ENCODE measurements at places on chromosomes 12 and 14. TPM values are rescaled to one million over a fixed set of nuclear protein-coding genes. Genes with fewer than 3 reads are reported as not detected.

OTUB2 gene
- 6.6 TPM for total RNA-seq

FGFR1OP2 gene
- 29.6 TPM for total RNA-seq

PLEKHH1 gene
- 27.6 TPM for total RNA-seq

REC8 gene
- total RNA-seq: 7.6 TPM

MUCL1 gene
- total RNA-seq: not detected

AQP6 gene
- not detected for total RNA-seq

EPYC gene
- not detected for total RNA-seq

PTPN21 gene
- 7.6 TPM for total RNA-seq

CMTM5 gene
- not detected for total RNA-seq

SPATA7 gene
- 6.2 TPM for total RNA-seq

OTOGL gene
- total RNA-seq: not detected

ZNF891 gene
- total RNA-seq: 0.02 TPM

LUM gene
- 0.69 TPM for total RNA-seq

ETFBKMT gene
- 1.7 TPM for total RNA-seq

PFKM gene
- total RNA-seq: 144 TPM

POTEG gene
- total RNA-seq: not detected

CLBA1 gene
- 14.8 TPM for total RNA-seq

MGAT4C gene
- not detected for total RNA-seq

SLC2A14 gene
- not detected for total RNA-seq

MAP1LC3B2 gene
- total RNA-seq: 4.7 TPM

ACRBP gene
- 1.0 TPM for total RNA-seq

HSPA2 gene
- total RNA-seq: 2.5 TPM

C14orf39 gene
- total RNA-seq: not detected

GLI1 gene
- 6.4 TPM for total RNA-seq

NTN4 gene
- 4.3 TPM for total RNA-seq

IRAK3 gene
- total RNA-seq: 0.12 TPM

NR4A1 gene
- total RNA-seq: 35.3 TPM

KRT7 gene
- 72.6 TPM for total RNA-seq

MAP3K9 gene
- 11.7 TPM for total RNA-seq

GDF3 gene
- total RNA-seq: not detected

FOXN4 gene
- 0.52 TPM for total RNA-seq

PTPRQ gene
- total RNA-seq: not detected

ENDOU gene
- not detected for total RNA-seq

MFAP5 gene
- total RNA-seq: not detected

AKAP5 gene
- total RNA-seq: 0.54 TPM

SERPINA10 gene
- total RNA-seq: not detected

SYNDIG1L gene
- not detected for total RNA-seq

ISM2 gene
- not detected for total RNA-seq

ACADS gene
- total RNA-seq: 21.4 TPM

MANSC4 gene
- not detected for total RNA-seq

TGM1 gene
- 5.6 TPM for total RNA-seq
